ENCODE measurements at places on chromosomes 11 and 22.

DNA sequence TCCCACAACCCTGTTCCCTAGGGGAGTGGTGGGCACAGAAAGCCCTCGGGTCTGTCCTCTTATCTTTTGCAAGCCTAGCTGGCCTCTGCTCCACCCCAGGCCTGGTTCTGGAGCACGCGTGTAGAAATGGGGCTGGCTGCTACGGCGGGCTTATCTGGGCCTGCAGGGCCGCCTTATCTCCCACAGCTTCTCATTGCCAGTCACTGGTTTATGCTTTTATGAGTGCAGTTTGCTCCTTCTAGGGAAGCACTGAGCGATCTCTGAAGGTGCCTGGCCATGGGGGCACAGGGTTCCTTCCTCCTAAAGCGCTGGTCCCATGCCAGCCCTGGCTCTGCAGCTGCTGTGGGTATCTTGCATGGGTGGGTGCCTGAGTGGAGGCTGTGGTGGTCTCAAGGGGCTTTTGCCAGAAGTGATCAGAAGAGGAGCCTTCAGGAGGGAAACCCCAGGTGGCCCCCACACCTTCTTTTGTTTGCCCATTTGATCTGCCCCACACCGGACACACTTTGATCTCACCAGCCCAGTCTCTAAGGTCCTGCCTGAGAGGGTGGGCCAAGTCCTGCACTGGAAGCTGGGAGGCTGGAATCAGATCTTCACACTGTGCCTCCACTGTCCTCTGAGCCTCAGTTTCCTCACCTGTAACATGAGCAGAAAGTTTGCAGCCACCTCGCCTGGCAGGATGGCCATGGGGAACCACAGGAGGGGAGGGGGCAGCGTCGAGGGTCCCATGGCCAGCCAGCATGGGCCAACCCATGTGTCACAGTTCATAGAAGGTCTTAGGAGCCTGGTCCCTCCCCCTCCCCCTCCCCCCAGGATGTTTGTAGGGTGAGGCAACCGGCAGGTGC, 86.6 kb upstream of the FGF3 start:
- no peak for DNase-seq

- DNase-seq = no peak
Measured at GRCh38 chr11:119671051-119671450, 57.9 kb downstream of the NECTIN1 start.

- DNase-seq = no peak
Measured at GRCh38 chr11:62817129-62817528, 11.9 kb upstream of the NXF1 start.

- no peak for DNase-seq
Measured at GRCh38 chr11:75285776-75286360, 45.3 kb downstream of the TPBGL start.

DNA sequence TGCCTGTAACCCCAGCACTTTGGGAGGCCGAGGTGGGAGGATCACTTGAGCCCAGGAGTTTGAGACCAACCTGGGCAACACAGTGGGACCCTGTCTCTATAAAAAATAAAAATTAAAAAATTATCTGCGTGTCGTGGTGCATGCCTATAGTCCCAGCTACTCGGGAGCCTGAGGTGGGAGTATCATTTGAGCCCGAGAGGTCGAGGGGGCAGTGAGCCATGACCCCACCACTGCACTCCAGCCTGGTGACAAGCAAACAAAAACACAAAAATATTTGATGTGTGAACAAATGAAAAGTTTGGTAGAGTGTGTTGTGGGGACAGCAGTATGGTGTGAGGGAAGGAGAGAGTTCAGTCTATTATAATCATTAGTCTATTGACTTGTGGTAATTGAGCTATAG, 90.8 kb upstream of the PARVA start:
- no peak for DNase-seq

DNA sequence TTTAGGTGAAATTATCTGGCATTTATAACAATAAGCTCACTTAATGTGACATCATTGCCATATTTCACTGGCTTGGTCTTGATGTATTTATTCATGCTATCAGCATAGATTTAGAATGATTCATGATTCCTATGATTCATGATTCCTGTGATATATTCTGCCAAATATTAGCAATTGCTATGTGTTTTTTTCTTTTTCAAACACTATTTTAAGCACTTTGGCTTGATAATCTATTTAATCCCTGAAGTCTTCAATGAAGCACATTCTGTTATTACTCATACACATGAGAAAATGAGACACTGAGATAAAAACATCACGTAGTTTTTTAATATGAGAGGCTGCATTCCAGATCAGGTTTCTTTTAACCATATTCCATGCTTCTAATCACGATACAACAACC, 78.5 kb downstream of the LUZP2 start:
- DNase-seq = no peak

DNA sequence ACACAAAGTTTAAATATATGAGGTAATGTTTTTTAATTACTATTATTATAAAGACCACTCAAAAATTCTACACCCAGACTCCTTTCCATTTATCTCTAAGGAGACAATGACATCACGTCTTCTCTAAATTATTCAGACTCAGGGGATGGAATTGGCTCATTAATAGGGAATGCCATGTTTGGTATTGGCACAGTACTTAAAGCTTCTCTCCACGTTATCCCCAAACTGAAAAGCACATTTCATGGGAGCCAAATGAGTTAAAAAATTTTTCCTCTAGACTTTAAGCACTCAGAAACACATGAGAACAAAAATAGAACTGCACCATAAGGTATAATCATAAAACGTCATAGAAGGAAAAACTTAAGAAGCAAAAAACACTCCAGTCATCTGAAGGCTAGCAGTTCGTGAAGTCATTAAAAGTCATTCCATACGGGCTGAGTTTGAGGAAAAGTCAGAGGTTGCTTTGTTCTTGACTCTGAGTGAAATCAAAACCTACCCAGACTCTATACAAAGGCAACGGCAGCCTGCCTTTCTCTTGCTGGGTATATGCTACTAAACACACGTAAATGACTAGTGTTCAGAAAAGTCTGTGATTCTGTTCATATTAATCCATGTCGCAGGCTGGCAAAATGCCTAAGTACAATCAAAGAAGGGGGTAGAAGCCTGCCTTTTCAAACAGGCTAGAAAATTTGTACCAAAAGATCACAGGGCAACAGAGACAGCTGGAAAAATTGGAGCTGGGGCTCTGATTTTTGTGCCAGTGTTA, 8.7 kb upstream of the MPPED2 start:
- DNase-seq = no peak

DNA sequence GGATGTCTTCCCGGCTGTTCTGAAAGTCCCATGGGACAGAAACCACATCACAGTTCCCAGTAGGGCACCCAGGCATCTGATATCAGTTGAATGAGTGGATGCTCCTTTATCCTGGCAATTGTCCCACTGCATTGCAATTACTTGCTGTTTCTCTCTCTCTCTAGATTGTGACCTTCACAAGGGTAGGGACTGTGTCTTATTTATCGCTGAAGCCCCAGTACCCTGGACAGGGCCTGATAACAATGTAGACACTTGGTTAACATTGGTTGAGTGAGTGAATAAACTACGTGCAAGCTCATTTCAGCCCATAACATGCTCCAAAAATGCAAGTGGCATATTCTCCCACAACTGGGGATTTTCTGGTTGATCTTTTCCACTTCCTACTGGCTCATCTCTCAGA, 193.7 kb upstream of the NARS2 start:
- no peak for DNase-seq

DNA sequence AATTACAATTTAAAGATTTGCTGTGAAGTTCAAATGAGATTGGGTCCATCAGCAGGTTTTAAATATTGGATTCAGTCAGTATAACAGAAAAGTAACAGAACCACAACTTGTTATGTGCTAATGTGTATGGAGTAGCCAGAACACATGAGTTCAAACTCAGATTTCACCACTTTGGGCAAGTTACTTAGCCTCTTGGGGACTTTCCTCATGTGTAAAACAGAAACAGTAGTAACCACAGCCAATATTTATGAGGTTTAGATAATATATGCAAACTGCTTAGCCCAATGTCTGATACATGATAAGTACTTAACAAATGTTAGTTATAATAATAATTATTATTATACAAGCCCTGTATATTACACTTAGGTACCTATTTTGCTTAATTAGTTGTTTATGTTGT, 21.8 kb upstream of the SLC5A12 start:
- no peak for DNase-seq

DNA sequence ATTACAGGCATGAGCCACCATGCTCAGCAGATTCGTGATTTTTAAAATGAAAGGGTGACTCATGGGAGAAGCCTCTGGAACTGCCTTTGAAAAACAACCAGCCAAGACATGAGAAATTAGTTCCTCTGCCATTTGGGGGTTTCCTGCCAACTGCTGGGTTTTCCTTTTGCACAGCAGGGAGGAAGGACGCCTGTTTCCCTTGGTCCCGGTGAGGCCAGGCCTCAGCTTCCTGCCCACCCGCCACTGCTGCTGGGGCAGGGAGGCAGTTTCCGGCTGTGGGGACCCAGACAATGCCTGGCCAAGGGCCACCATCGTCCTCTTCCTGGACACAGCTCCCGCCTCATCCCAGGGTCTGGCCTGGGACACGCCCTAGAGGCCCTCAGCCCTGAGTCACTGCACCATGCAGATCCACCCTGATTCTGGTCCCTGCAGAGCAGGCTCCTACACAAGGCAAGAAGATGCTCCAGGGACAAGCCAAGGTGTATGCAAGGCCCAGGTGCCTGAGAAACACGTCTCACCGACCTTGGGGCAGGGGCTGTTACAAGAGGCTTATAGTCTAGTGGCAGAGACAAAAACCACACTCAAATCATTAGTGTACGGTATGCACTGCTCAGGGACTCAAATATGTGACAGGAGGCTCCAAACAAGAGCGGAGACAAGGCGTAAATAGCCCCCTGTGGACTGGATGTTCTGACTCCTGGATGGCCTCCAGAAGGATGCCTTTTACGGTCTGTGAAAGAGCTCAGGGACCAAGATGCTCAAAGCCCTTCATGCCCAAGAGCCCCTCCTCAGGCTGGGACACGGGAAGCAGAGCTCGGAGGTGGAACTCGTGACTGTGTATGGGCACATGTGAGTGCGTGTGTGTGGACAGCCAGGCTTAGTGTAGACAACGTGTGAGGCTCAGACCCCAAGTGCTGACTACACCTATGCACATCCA, 10.0 kb downstream of the PPM1F start:
- no peak for DNase-seq

DNA sequence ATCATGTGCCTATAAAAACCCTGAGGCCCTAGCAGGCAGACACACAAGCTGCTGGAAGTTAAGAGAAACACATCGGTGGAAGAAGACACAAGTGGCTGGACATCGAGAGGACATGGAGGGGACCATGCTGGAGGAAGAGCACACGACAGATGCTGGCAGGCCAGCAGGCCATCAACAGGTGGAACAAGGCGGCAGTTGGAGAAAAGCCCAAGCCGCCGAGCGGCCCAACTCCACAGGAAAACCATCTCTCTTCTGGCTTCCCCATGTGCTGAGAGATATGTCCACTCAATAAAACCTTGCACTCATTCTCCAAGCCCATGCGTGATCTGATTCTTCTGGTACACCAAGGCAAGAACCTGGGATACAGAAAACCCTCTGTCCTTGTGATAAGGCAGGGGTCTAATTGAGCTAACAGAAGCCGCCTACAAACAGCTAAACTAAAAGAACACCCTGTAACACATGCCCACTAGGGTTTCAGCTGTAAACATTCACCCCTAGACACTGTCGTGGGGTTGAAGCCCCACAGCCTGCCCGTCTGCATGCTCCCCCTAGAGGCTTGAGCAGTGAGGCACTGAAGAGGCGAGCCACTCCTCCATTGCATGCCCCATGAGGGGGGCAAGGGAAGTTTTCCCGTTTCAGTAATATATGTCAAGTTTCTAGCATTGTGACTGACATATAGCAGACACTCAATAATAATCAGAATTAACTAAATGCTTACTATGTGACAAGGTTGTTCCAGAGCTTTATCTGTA, 39.0 kb upstream of the MMP20 start:
- DNase-seq = no peak

DNA sequence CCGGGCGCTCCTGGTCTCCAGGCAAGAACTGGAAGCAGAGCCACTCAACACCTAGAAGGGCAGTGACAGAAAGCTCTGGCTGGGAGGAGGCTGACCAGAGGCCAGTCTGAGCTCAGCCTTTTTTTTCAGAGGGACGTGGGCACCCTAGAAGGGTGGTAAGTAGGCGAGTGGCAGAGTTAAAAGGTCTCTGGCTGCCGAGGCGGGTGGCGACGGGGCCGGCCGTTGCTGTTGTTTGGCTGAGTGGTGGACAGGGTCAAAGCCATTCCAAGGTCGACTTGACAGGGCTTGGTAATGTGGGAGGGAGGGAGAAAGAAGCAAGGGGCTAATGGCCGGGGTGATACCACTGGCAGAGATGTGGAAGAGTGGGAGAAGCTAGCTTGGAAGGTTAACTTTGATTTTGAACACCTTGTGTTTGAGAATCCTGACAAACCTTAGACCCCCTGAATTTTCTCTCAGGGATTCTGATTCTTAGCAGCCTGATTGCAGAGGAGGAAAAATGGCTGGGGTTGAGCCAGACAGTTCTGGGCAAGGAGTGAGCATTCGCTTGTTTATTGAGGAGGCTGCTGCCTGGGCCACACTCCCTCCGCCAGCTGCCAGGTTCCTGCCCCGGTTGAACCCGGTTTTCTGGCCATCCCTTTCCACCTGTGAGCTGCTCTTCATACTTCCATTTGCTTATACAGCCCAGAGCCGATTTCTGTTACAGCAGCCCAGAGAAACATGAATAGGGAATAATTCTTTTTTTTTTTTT, 868 bp upstream of the SYCE3 start:
- no peak for DNase-seq

GRCh38 chr11:66020618-66021357, 5.5 kb downstream of the CATSPER1 start:
- no peak for DNase-seq

GRCh38 chr11:17395554-17395961, 7.1 kb upstream of the KCNJ11 start:
- DNase-seq = no peak

GRCh38 chr22:39665229-39665628, 94.7 kb downstream of the CACNA1I start:
- no peak for DNase-seq
